ENCODE measurements at places on chromosomes 11 and 22.

DNA sequence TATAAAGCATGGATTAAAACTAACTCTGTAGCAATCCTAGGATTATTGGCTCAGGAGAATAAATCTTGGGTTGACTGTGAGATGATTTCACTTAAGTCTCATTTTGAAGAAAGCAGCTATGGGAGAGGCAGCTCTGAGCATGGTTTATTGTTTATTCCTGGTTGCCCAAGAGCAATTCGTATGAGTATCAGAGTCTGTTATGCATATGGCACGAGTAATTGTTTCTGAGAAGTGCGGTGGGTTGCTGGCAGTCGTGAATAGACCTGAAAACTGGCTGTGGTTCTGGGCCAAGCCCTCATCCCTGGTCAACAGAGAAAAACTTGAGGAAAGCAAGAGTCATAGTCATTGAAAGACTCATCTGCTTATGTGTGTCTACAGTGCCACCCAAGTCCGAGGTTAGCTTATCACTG lies 26.8 kb downstream of the DIXDC1 start:
- no peak for DNase-seq

DNA sequence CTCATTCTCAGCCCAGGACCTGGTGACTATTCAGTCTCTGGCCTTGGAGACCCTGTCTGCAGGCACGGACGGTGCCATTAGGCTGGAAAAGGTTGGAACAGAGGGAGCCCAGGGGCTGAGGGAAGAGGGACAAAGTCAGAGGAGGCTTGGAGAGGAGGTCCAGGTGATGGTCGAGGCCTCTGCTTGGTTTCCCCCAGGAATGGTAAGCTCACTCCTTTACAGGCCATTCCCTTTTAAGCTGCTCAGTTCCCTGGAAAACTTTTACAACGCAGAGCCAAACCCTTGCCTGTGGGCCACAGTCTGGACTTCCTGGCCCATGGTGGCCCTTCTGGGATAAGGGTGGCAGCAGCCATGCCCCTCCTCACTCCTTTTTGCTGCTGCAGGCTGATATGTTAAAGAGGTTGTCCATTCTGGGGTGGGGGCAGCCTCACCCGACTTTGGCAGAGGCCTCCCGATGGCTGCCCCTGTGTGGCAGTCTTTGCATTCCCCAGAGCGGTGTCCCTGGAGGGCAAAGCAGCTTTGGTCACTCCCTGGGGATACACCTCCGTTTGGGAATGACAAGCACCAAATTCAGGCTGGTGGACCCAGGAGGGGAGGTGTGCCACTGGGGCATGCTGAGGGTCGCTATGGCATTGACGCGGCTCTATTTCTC lies 34.0 kb upstream of the RFPL3 start:
- no peak for DNase-seq

GRCh38 chr11:75325713-75326438 lies 25.6 kb downstream of the ARRB1 start:
- no peak for DNase-seq

DNA sequence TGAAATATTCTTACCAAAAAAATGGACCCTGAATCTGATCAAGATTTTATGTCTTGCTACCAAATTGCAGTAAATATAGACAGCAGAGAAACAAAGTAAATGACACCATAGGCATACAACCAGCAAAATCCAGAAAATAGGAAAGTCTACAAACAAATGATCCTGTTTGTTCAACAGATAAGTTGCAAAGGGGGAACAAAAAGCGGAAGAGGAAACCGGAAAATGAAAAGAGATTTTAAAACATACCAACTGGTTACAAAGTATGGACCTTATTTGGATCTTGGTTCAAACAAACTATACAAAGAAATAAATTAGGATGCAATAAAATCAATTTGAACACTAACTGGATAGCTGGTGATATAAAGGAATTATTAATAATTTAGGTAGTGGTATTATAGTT lies 92.0 kb downstream of the TMPRSS5 start:
- DNase-seq, result no peak

GRCh38 chr11:121810291-121810690 lies 305.7 kb downstream of the BLID start:
- DNase-seq, result no peak

GRCh38 chr11:110526323-110526722 lies 96.6 kb downstream of the FDX1 start:
- DNase-seq, result no peak

DNA sequence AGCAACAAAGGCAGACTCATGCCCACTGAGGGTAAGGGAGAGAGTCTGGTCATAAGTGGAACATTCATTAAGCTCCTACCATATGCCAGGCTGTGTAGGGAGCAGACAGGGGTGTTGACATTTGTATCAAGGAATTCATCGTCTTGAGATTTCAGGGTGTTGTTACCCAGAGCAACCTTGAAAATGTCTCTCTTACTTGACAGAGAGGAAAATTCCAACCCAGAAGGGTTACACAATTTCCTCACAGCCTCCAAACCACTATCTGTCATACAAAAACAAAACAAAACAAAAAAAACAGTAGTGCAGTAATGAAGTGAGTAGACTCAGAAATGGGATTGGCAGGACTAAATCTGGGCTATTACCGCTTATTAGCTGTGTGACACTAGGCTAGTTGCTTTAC lies 113.2 kb downstream of the MIAT start:
- DNase-seq, result no peak

DNA sequence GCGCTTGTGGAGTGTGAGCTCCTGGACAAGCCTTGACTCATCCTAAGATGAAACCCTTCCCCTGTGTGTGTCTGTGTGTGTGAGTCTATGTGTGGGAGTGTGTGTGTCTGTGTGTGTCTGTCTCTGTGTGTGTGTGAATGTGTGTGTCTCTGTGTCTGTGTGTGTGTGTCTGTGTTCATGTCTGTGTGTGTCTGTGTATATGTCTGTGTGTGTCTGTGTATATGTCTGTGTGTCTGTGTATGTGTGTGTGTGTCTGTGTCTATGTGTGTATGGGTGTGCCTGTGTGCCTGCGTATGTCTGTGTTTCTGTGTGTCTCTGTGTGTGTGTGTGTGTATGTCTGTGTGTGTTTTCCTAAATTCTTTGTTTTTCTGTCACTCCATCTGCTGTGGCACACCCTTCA lies 48.7 kb downstream of the RPS6KA4 start:
- no peak for DNase-seq

DNA sequence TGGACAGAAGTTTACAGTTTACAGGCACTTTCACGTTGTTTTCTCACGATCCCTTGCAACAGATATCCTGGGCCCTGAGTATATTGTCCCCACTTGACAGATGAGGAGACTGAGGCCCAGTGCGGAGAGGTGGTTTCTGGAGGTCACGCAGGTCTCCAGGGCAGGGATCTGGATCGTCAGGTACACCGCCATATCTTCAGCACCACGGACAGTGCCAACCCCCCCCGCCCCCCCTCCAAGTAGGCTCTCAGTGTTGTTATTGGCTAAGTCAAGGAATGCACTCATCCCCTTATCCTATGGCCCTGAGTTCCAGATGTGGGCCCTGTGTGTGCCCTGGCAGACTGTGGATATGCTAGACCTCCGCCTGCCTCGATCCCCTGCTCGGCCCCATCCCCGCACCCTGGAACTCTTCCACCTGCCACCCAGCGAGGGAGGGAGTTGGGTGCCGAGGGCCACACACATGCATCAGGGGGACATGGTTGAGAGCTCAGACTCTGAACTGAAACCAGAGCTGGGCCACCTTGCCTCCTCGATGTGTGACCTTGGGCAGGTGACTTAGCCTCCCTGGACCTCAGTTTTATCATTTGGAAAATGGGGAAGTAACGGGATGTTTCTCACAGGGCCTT lies 37.5 kb downstream of the MPPED1 start:
- DNase-seq, result no peak

GRCh38 chr11:11841116-11841722 lies 553 bp upstream of the USP47 start:
- DNase-seq, result peak; percentile 15

DNA sequence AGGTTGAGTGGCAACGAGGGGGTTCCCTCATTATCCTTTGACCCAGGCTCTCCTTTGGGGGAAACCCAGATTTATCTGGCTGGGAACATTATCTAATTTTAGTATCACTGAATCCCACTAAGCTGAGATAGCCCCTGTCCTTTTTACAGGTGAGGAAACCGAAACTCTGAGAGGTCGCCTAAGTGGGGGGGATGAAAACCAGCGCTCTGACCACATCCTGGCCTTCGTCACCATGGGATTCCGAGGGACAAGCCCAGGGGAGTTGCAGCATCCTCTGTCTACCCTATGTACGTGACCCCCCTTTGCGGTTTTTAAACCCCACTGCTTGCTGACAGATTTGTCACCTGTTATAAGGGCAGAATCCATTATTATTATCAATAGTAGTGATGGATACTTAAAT lies 61.0 kb downstream of the ISX start:
- no peak for DNase-seq

GRCh38 chr11:335779-336658 lies 15.4 kb upstream of the IFITM3 start:
- no peak for DNase-seq

DNA sequence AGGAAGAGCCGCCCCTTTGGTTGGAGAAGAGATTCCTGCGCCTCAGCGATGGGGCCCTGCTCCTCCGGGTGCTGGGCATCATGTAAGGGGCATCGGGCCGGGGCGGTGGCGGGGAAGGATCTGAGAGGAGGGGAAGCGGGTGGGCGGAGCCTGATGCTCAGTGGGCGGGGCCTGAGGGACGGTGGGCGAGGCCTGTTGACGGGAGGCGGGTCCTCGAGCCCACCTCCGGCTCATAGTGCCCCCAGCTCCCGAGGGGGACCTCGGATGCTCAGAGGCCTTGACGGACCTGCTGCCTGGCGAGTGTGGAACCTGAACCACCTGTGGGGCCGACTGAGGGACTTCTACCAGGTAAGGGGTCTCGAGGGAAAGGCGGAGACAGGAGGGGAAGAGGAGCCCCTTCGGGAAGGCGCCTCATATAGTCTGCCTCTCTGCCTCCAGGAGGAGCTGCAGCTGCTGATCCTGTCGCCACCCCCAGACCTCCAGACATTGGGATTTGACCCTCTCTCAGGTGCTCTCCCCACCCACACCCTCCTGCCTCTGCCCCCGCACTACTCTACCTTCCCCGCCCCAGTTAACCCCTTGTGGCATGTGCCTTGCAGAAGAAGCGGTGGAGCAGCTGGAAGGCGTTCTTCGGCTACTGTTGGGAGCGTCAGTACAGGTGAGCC lies 799 bp downstream of the CCDC88B start:
- peak; percentile 84 for DNase-seq

DNA sequence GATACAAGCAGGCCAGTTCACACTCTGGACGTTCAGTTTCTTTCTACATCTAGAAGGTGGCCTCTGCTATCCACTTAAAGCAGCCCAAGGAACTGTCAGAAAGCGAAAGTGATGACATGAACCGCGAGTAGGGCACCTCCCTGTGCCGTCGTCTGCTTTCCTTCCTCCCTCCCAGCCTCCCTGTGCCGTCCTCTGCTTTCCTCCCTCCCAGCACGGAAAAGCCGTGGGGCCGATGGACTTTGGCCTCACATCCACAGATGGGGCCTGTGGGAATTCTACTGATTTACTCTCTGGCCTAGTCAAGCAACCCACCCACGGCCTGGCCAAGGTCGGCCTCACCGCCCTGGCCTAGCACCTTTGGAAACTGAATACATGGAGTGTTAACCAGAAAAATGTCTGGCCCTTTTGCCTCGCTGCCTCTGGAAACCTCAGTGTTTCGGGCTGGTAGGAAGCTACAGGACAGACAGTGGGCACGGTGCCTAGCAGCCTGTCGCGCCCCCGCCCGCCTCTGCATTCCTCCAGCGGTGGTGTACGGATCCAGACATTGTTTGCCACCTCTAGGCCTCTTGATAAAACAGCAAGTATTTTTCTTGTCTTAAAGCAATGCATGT lies 14.2 kb downstream of the PEX26 start:
- no peak for DNase-seq

DNA sequence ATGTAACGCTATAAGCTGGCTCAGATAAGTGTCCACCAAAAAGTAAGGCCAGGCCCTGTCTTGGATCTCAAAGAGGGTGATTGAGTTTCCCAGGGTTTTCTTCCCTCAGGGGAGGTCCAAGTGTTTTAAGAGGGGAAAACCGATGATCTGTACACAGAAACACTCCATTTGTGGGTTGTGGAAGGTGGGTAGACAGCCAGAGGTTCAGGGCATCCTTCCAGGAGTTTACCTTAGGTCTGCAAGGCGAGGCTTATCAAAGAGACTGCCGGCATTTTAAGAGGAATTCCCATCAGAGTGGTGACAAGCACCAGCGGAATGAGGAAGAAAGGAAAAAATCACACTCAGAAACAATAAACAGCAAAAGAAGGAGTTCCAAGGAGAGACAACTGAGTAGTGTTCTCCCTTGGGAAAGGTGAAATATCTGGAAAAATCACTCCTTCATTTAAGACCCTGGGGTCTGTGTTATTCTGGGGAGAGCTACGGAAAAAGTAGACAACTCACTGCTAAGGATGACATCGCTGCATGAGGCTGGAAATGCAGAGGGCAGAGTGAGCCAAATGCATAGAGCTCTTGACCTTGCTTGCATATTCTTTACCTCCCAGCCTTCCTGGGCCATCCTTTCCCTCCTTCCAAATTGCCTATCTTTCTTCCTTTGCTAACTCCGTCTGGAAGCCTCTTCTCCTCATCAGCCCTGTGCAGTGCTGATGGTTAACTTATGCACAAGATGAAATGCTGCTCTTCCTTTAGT lies 22.1 kb upstream of the MMP7 start:
- DNase-seq, result no peak

DNA sequence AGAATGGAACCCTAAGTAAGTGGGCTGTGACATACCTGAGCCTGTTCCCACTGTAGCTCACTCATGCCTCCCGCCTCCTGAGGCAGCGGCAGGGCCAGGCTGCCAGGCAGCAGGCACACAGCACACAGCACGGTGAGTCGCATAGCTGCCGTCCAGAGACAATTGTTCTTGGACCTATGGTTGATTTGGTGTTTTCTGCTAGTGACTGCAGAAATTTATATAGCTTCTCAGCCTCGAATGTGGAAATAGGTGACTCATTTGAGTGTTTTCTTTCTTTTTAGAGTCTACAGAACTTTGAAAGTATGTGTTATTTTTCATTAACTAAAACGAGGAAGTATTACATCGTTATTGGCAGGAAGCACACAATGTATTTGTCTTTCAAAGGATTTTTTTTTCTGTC lies at the start of gene MMP7:
Gene MMP7 (minus strand): TSS at position 190 of the 400 bp plus-strand sequence. CDS start 47 bp downstream, at position 143.
- no peak for DNase-seq

DNA sequence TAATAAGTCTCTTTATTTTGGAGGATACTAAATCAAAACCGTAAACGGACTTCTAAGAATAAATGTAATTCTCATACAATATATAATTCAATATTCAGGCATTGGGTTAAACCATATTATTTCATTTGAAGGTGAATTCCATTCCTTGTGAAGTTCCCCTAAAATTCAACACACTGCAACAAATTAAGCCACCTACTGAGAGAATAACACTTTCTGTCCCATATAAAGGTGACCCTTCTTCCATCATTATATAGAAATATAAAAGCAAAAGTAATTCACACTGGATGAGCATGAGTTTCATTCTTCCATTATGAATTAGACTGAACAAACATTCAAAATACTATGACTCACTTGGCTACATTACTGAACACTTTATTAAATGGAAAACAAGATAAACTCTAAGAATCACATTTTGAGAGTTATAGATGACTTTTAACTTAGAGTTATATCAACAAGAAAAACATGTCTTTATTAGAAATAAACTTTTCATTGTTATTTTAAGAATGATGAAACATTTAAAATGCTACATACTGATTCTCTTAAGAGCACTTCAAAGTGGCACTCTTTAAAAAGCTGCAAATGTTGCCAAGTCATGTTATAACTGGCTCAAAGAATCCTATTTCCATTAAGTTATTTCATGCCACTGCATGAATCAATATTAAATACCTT lies 2.8 kb downstream of the SESN3 start:
- no peak for DNase-seq

GRCh38 chr11:120420572-120420971 lies 84.4 kb downstream of the ARHGEF12 start:
- DNase-seq, result no peak

Data from GM12892 (cell line).